Right renal pelvis (tissue), 4 donors: ENCODE measurements at places on chromosomes 5 and 9. TPM values are rescaled to one million over a fixed set of nuclear protein-coding genes. Genes with fewer than 3 reads are reported as not detected.

Gene PPP3R2
- 0.04 TPM for polyA plus RNA-seq

Gene ASPN
- polyA plus RNA-seq, result 21.5 TPM

Gene BARX1
- polyA plus RNA-seq, result 0.38 TPM

Gene ANKRD18B
- polyA plus RNA-seq, result 1.2 TPM

Gene FBN2
- 118 TPM for polyA plus RNA-seq

Gene PDE4D
- 25.6 TPM for polyA plus RNA-seq

Gene CLIC3
- polyA plus RNA-seq, result 0.30 TPM

Gene TSLP
- polyA plus RNA-seq, result 0.17 TPM

Gene INSL6
- 0.21 TPM for polyA plus RNA-seq

Gene PIP5KL1
- 1.0 TPM for polyA plus RNA-seq

Gene TEK
- 52.4 TPM for polyA plus RNA-seq

Gene FRMPD1
- polyA plus RNA-seq, result 1.1 TPM

Gene KCNV2
- polyA plus RNA-seq, result 0.09 TPM

Gene KCNIP1
- 10.6 TPM for polyA plus RNA-seq

GRCh38 chr9:128370367-128370751, 815 bp upstream of the URM1 start:
- no peak for DNase-seq

DNA sequence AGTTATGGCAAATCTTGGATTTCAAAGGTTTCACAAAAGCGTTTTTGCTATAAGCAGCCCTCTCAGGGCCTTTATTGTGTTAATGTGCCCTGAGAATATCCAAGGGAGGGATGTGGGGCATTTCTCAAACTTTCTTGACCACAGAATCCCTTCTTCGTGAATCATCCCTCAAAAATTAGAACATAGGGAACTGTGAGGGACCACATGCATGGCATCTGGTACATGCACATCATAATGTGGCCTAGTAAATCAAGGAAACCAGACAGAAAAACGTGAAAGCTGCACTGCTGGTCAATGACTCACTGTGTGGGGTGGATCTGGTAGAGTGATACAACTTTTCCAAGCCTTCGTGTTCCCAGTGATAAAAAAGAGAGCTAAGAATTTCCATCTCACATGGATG, 22.4 kb downstream of the DDX31 start:
- DNase-seq, result no peak

- no peak for DNase-seq
These were observed 19.1 kb downstream of the PTGS1 start for GRCh38 chr9:122389799-122390481.

DNA sequence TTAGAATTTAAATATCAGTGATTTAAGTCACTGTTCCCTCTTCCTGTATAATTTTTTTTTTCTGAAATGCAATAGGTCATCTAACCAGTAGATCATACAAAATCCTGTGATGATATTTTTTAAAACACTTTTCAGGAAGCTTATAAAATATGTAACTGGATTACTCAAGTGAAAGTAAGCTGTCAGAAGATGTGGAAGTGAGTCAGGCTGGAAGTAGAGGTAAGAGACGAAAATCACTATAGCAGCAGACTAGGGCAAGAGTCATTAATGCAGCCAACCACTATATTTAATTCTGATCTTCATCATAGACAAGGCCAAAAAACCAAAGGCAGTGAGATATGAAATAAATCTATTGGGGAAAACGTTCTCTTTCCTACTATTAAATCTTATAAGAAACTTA, 65.7 kb upstream of the C6 start:
- DNase-seq, result no peak

DNA sequence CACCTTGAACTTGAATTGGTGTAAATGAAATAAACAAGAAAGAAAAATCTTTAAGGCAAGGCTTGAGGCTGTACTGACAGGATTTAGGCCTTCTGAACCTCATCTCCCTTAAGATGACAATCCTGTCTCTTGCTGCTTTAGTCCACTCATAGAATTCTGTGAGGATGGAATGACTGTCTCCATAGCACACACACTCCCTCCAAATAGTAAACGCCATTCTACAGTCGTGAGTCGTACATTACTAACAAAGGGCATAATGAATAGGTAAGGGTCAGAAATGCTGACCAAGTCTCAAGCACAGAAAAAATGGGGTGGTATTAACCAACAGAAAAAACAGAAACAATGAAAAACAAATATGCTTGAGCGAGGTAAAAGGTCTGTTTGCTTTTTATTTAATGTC, 71.8 kb upstream of the SIMC1 start:
- DNase-seq, result no peak

DNA sequence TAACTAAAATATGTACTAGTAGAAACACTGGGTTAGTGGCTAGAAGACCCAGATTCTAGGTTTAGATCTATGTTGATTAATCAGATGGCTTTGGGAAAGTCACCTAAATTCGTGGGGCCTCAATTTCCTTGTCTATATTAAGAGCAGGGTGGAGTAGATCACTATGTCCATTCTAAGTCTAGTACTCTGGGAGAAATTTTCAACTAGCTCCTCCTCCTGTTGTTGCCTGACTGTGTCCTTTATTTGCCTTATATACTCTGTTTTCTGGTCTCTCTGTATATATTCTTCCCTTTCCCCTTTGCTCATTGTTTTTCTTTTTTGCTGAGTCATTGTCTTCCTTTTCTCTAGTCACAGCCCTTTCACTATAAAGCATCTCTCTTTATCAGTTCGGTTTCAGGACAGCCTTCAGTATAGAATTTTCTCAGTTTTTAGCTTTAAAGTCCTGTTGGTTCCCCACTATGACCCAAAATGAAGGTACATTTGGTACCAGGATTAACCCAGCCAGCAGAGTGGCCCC, 44.5 kb upstream of the CDH6 start:
- DNase-seq, result no peak

- no peak for DNase-seq
These were observed 639.7 kb downstream of the CCDC171 start for GRCh38 chr9:16192403-16193017.

- no peak for DNase-seq
These were observed 138.0 kb upstream of the GHR start for GRCh38 chr5:42285230-42285629.

- no peak for DNase-seq
These were observed 230.7 kb downstream of the COMMD10 start for GRCh38 chr5:116315531-116315930.

DNA sequence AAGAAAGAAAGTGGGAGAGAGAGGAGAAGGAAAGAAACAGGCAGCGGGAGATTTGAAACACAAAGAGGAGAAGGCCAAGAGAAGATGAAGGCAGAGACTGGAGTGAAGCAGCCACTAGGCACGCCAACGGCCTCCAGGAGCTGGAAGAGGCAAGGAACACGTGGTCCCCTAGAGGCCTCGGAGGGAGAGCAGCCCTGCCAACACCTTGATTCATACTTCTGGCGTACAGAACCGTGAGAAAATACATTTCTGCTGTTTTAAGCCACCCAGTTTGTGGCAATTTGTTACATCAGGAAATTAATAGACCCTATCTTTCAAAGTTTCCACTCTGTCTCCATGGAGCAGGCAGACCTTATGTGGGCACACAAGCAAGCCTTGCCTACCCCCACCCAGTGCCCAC, 133.4 kb downstream of the ACTL7B start:
- DNase-seq, result no peak

GRCh38 chr9:36731068-36731956, 158.6 kb downstream of the MELK start:
- no peak for DNase-seq

GRCh38 chr5:178284093-178284675, 51.6 kb upstream of the PHYKPL start:
- DNase-seq, result no peak

GRCh38 chr9:92325991-92326500, 293 bp downstream of the CENPP start:
- no peak for DNase-seq

DNA sequence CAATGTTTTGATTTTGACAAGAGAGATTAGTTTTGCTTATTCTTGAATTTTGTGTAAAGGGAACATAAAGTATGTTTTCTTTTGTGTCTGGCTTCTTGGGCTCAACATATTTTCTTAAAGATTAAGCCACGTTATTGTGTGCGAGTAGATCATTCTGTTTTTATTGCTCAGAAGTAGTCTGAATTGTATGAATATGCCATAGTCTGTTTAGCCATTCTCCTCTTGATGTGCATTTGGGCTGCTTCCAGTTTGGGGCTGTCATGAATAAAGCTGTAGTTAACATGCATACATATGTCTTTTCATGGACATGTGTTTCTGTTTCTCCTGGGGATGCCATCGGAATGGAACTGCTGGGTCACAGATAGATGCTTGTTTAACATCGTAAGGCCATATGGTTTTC, 198.9 kb downstream of the FANCC start:
- DNase-seq, result no peak

DNA sequence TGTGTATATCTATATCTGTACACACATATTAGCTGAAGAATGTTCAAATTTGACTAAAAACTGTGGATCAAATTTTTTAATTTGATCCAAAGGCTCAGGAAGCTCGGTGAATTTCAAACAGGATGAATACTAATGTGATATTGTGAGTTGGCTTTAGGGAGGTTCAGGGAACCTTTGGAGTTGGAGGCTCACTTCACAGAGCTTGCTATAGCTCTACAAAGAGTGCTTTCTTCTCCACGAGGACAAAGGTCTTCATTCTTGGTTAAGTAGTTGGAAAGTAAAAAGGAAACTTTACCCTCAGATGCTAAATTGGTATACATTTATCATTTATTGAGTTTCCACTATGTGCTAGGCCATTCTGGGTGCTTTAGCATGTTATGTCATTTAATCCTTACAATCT, 36.3 kb upstream of the MTAP start:
- DNase-seq, result no peak

DNA sequence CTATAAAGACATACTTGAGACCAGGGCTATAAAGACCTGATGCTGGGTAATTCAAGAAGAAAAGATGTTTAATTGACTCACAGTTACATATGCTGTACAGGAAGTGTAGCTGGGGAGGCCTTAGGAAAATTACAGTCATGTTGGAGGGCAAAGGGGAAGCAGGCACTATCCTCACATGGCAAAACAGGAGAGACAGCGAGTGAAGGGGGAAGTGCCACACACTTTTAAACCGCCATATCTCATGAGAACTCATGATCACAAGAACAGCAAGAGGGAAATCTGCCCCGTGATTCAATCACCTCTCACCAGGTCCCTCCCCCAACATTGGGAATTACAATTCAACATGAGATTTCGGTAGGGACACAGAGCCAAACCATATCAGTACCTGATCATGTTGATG, 89.9 kb upstream of the ADAMTSL1 start:
- no peak for DNase-seq

DNA sequence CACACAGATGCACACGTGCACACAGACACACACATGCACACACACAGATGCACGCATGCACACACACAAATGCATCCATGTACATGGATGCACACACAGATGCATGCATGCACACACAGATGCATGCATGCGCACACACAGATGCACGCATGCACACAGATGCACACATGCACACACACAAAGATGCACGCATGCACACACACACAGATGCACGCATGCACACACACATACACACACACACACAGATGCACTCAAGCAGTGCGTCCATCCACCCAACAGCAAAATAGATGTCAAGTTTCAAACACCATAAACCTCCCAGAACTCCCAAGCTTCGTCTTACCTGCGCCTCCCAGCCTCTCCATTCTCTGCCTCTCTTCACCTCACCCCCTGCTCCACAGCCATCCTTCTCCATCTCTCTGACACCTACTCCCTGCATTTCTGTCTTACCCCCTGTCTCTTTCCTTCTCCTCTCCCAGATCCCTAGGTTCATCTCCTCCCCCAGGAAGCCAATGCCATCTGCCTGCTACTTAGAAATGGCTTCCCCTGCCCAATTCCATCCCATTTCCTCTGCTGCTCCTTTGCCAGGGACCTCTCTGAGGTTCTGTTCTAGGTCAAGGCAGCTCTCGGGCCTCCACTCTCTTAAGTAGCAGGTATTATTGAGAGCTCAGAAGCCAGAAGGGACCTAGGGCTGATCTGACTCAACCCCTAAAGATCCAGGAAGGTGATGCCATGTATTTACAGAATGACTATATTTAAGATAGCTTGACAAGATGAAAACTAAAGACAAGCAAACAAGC, 297.2 kb downstream of the MED10 start:
- no peak for DNase-seq

- DNase-seq, result no peak
These were observed 17.8 kb downstream of the OLFM1 start for GRCh38 chr9:135105211-135105745.

DNA sequence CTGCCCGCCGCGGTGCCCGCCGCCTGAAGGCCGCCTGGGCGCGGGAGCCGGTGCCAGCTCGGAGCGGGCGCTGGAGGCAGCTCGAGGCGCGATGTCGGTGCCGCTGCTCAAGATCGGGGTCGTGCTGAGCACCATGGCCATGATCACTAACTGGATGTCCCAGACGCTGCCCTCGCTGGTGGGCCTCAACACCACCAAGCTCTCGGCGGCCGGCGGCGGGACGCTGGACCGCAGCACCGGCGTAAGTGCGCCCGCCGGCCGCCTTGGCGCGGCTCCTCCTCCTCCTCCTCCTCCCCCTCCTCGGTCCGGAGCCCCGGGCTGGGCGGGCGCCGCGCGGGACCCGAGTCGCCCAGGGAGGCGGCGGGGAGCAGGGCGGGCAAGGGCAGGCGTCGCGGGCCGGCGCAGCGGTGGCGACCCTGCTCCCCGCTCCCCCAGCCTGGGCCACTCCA, 455 bp downstream of the OLFM1 start:
- DNase-seq, result no peak

DNA sequence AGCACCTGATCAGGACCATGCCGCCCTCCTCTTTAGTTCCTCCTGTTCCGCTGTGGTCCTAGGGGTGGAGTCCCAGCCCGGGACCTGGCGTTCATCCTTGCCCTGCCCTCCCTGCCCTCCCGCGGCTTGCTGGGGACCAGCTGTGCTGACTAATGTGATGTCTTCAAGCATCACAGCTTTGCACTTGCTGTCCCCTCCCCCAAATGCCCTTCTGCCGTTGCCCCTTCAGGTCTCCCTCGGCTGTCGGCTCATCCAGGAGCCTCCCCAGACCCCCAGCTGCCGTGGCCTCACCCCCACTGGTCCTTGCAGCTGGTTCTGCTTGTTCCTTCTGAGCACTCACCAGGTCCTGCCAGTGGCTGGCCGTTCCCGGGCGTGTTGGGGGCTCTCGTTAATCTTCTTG, 19.9 kb downstream of the RXRA start:
- DNase-seq, result no peak
